ENCODE measurements at places on chromosomes 6 and 20.

DNA sequence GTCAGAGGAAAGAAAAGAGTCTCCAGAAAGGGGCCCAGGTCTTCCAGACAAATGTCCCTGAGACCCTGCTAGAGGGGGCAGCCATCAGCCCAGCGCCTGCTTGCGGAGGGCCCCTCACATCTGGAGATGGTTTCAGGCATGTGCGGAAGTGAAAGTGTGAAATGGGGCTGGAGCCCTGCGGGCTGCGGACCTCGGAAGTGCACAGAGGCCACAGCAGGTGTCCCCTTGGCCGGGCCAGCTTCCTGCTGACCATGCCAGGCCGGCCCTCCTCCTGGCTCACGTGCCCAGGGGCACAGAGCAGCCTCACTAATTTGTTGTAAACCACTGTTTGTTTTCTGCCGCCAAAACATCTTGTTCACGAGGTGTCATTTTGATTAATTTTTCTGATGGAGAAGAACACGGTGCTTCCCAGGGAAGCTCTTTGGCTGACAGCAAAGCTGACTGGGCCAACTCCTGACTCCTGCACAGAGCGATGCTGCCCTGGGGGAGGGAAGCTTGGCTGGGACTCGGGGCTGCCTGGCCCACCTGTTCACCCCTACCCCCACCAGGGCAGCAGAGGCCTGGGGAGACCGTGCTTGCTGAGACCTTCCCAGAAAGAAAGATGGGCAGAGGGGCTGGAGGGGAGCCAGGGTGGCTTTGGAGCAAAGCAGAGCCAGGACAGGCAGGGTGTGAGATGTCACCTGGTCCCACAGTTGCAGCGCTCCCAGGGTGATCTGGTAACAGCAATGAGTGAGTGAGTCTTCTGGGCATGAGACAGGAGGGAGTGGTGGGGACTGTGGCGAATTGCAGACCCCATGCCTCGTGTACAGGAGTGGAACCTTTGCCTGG, 54.2 kb downstream of the BCAS4 start:
- DNase-seq, result no peak

- no peak for DNase-seq
Observed at GRCh38 chr6:32178547-32179440, 589 bp downstream of the RNF5 start.

GRCh38 chr6:166174031-166174430, 6.4 kb upstream of the TBXT start:
- DNase-seq, result no peak

DNA sequence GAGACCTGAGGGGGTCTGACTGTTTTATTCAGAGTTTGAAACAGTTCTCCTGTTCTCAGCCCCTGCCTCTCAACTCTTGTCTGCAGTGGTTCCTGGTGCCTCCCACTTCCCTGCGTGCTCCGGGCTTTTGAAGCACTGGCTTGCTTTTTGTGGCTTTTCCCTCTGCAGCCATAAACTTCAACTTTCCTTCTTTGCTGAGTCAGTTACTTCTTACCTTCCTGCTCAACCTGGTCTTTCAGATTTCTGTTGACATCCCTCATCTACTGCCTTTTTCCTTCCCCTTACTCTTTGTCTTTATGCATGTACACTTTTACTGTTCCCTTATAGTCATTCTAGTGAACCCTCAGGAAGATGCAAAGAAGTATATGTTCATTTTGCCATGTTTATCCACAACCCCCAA, 57.4 kb downstream of the ASXL1 start:
- no peak for DNase-seq

DNA sequence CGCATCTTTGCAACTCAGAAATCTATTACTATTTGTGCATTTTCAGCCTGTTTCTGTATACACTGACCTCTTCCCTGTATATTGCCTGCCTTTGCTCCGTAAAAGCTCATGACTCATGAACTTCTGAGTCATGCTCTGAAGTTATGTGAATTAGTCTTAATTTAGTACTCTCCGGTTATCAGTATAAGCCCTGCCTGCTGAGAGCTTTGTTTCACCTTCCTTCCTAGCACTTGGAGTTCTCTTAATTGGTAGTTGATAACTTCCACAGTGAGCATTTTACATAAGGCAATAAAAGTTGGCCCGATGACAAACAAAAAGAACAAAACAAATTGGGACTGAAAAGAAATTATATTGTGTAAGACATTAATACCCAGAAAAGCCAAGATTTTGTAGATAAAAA, 231.4 kb downstream of the GJA1 start:
- no peak for DNase-seq

DNA sequence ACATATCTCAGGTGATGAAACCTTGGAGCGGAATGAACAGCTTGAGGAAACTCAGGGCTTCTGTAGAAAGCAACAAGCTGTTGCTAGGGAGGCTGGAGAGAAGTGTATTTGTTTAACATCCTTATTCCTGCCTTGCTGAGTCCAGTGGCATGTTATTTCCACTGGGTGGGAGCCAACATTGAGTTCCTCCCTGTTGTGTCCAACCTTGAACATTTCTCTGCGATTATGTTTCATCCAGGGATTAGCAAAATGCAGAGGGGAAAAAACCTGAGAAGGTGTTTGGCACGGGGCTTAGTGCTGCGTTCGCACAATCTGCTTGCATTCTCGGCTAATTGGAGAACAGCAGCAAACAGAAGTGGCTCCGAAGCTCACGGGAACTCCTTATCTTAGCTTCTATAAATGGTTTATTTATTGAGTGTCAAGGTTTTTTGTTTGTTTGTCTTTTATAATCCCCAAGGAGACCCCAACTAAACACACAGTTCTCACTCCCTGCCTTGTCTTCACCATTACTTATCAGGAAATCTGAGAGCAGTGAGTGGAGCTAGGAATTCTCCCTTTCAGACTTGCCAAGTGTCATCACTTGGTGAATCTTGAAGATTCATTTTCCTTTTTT, 412.8 kb downstream of the CDC5L start:
- no peak for DNase-seq

GRCh38 chr20:60422848-60423247, 464.6 kb downstream of the CDH26 start:
- no peak for DNase-seq

GRCh38 chr20:602111-602970, 7.8 kb downstream of the TCF15 start:
- DNase-seq, result no peak

DNA sequence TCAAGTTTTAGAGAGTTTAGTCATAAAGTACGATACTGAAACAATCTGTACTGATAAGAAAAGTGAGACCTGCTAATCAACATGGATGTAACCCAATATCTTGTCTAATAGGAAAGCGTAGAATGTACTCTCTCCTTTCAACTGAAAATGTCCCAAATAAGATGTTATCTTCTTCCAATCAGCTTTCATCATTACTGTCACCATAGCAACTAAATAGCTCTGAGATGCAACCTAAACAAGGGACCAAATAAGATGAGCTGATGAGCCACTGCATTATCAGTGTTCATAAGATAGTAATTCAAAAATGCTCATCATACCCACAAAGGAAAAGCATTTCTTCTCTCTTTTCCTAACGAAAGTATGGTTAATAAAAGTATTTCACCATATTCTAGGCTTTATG, 1108.3 kb upstream of the MAP3K7 start:
- no peak for DNase-seq

Data from GM06990 (cell line).